ENCODE measurements at places on chromosomes 11 and 22.

- DNase-seq, result no peak
Observed at GRCh38 chr11:80519596-80520506, 1079.0 kb upstream of the TENM4 start.

GRCh38 chr11:27464909-27465308, 7.7 kb downstream of the LGR4 start:
- DNase-seq, result no peak

DNA sequence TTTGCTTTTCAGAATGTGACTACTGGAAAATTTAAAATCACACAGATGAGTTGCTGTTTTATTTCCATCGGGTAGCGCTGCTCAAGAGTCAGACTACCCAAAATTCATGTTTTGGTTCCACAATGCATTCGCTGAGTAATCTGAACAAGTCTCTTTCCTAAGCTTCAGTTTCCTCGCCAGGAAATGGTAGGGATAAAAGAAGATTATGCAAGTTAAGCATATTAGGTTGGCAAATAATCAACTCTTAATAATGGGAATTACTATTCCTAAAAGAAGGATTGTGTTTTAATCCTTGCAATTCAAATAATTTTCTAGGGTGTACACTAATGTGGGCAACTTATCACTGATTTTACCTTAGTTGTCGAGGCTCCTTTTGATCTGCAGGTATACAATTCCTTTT, 326.5 kb downstream of the LARGE1 start:
- no peak for DNase-seq

GRCh38 chr11:697811-698311, 2.2 kb downstream of the TMEM80 start:
- no peak for DNase-seq

DNA sequence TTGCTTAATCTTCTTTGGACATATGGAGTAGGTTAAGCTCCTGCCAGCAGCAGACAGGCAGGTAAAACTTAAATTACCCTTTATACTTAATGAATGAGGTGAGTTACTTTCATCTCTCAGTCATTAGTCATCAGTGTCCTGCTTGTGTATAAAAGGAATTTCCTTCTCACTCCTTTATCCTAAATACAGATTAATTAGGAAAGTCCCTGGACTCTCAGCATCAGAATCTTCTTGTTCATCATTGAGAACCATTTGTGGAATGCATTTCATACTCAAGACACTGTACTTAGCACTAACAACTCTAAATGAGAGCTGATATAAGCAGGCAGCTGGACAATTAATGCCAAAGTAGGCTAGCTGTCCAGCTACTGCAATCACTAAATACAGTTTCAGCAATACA, 630.4 kb downstream of the METTL15 start:
- DNase-seq, result no peak

DNA sequence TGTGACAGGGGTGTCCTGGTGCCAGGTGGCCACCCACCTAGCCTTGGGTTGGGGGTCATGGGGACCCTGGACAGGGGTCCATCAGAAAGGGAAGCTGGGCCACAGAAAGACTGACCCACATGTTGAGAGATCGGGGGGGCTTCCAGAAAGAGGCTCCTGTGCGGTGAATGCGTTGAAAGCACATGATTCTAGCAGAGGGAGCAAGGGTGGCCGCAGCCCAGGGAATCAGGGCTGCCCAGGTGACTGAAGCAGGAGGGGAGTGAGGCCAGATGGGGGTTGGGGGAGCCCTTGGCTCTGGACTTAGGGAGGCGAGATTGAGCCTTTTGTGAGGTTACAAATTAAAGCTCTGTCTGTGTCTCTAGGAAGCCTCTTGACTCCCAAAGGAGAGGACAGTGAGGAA, 80.7 kb downstream of the MORC2 start:
- no peak for DNase-seq

All from stimulated activated CD4-positive, alpha-beta T cell treated with anti-CD3 and anti-CD28 coated beads, TNF-alpha, amount 100 ng/mL, for 4 hours (primary cell).